MCF 10A (cell line): ENCODE measurements at places on chromosomes 1 and 21. TPM values are rescaled to one million over a fixed set of nuclear protein-coding genes. Genes with fewer than 3 reads are reported as not detected.

KPNA6 gene
- 86.9 and 109 TPM in 2 replicates for total RNA-seq

ACTL8 gene
- 0.23 TPM in 1 of 2 replicates, not detected in the other for total RNA-seq

PADI2 gene
- total RNA-seq: 0.16 and 0.20 TPM in 2 replicates

MEGF6 gene
- total RNA-seq: 12.9 and 14.3 TPM in 2 replicates

FCRL1 gene
- total RNA-seq: not detected in 2 replicates

AKNAD1 gene
- total RNA-seq: 6.1 and 7.2 TPM in 2 replicates

HTR6 gene
- total RNA-seq: not detected in 2 replicates

FH gene
- total RNA-seq: 136 and 215 TPM in 2 replicates

TIMM17A gene
- total RNA-seq: 157 and 171 TPM in 2 replicates

CFHR2 gene
- not detected in 2 replicates for total RNA-seq

DNA sequence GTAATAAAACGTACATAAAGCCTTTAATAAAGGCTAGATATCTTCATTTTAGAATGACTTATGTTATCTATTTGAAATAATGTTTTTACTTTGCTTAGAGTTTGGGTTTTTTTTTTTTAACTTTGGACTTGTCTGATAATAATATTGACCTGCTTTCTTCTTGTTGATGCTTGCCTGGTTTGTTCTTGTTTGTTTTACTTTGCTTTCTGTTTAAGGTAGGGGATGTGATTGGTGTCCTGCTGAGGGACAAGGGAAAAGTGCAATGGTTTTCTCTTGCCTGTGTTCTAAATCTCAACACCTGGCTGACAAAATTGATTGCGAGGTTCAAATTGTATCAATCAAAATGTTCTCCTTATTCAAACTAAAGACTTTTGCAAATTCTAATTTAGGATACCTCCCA lies 2.2 kb upstream of the FH start:
- H3K27me3 ChIP-seq: peaks cover 13% of the 10 kb centered on the region
- no peak overlapping the region for H3K4me3 ChIP-seq
- no peak overlapping the region for H3K27ac ChIP-seq
- DNase-seq: no peak

DNA sequence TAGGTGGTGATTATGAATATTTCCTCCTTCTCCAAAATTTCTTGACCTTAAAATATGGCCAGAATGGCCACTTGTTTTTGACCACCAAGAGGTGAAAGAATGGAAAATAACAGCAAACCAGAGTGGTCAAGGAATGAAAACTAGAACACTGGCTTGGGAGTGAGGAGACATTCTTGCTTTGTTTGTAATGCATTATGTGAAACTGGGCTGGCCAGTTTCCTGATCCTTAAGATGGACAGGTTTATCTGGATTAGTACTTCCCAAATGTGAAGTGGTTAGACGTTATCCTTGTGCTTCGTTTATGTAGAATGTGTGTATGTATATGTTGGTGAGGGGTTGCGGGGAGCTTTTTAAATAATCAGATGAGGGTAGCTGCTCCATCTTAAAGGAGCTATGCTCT lies 12.8 kb downstream of the PLA2G4A start:
- DNase-seq: no peak
- no peak overlapping the region for H3K4me3 ChIP-seq
- H3K36me3 ChIP-seq: no peaks in the 10 kb centered on the region
- H3K4me1 ChIP-seq: no peaks in the 10 kb centered on the region
- H3K27ac ChIP-seq: no peak overlapping the region

DNA sequence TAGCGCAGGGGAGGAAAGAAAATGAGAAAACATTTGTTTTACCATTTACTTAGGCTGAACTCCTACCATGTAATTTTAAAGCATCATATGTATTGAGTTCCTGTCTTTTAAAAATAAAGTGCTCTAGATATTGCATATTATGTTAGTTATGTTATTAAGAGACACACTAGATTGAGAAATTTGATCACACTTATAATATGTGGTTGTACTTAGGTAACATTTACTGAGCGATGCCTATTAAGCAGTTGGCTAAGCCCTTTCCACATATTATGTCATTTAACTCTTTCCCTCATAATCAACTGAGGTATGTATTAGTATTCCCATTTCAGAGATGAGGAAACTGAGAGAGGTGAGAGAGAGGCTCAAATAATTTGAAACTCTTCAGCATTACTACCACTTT lies 4.5 kb upstream of the LRRC8D start:
- peaks cover 13% of the 10 kb centered on the region for H3K4me1 ChIP-seq
- H3K36me3 ChIP-seq: no peaks in the 10 kb centered on the region
- no peak overlapping the region for H3K4me3 ChIP-seq
- no peak overlapping the region for H3K27ac ChIP-seq
- no peak for DNase-seq

GRCh38 chr1:153271711-153272110 lies 12.2 kb downstream of the LORICRIN start:
- H3K27me3 ChIP-seq: peaks cover 54% of the 10 kb centered on the region
- no peaks in the 10 kb centered on the region for H3K36me3 ChIP-seq
- H3K4me1 ChIP-seq: no peaks in the 10 kb centered on the region
- no peak for DNase-seq
- no peak overlapping the region for H3K27ac ChIP-seq

- H3K4me3 ChIP-seq: no peak overlapping the region
- H3K27ac ChIP-seq: no peak overlapping the region
- H3K27me3 ChIP-seq: no peaks in the 10 kb centered on the region
- H3K4me1 ChIP-seq: peaks cover 7% of the 10 kb centered on the region
- H3K36me3 ChIP-seq: no peaks in the 10 kb centered on the region
Observed at GRCh38 chr1:44609412-44609767, 64.9 kb downstream of the TMEM53 start.

DNA sequence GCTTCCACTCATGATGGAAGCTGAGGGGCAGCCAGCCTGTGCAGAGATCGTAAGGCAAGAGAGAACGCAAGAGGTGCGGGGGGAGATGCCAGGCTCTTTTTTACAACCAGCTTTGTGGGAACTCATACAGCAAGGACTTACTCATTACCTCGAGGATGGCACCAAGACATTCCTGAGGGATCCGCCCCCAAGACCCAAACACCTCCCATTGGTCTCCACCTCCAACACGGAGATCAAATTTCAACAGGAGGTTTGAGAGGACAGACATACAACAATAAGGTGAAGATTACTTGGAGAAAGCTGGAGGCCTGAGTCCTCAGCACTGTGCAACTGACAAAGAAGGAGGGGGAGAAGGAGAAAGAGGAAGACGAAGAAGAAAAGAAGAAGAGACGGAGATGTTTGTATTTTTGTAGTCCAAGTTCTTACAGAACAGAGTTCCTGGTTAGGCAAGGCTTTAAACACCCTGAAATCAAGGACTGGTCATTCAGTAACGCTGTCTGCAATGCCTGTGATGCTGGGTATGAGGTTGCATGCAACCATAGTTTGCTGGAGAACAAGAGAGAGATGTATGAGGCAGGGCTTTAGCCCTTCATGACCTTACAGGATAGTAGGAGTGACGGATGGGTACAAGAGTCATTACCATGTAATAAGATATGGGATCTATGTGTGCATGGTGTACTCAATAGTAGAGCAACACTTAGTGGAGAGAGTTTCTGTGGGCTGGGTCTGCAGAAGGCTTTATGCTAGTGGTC lies 19.7 kb upstream of the GALNT2 start:
- H3K27ac ChIP-seq: no peak overlapping the region
- peaks cover 17% of the 10 kb centered on the region for H3K27me3 ChIP-seq
- peaks cover 11% of the 10 kb centered on the region for H3K4me1 ChIP-seq
- peak; percentile 94 for DNase-seq

GRCh38 chr1:8860738-8861516 lies 17.6 kb downstream of the ENO1 start:
- H3K4me3 ChIP-seq: no peak overlapping the region
- no peak for DNase-seq
- H3K36me3 ChIP-seq: peaks cover 86% of the 10 kb centered on the region
- no peak overlapping the region for H3K27ac ChIP-seq

DNA sequence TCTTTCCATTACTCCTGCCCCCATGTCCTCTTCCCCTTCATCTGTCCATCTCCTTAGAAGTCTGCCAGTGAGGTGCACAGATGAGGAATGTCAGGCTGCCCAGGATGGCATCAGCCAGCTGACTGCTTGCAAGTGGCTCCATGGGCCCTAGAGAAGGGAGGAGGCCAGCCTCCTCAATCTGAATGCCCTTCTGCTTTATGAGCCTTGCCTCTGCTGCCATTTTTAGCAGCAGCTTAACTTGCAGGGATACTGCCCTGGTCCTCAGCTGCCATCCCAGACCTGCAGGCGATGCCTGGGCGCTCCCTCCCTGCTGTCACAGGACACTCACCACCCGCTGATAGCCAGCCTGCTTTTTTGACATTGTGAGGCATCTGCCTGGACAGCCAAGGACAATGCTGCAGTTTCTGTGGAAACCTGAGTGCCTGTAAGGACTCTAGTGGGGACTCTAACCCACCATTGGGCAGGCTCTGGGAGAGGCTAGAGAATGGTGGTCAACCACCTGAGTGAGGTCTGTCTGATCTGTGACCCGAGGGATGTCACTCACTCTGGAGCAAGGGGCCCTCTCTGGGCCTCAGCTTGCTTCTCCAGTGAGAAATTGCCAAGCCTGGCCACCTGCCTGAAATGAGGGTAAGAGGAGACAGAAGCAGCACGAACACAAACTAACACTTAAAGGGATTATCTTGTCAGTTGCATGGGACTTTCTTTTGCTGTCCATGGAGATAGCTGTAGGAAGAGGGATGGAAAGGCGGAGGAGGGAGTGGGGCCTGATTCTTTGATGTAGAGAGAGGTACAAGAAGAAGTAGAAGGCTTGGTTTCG lies 185.0 kb downstream of the MIS18A start:
- H3K4me1 ChIP-seq: peaks cover 5% of the 10 kb centered on the region
- no peak for DNase-seq
- no peak overlapping the region for H3K4me3 ChIP-seq
- no peaks in the 10 kb centered on the region for H3K36me3 ChIP-seq

DNA sequence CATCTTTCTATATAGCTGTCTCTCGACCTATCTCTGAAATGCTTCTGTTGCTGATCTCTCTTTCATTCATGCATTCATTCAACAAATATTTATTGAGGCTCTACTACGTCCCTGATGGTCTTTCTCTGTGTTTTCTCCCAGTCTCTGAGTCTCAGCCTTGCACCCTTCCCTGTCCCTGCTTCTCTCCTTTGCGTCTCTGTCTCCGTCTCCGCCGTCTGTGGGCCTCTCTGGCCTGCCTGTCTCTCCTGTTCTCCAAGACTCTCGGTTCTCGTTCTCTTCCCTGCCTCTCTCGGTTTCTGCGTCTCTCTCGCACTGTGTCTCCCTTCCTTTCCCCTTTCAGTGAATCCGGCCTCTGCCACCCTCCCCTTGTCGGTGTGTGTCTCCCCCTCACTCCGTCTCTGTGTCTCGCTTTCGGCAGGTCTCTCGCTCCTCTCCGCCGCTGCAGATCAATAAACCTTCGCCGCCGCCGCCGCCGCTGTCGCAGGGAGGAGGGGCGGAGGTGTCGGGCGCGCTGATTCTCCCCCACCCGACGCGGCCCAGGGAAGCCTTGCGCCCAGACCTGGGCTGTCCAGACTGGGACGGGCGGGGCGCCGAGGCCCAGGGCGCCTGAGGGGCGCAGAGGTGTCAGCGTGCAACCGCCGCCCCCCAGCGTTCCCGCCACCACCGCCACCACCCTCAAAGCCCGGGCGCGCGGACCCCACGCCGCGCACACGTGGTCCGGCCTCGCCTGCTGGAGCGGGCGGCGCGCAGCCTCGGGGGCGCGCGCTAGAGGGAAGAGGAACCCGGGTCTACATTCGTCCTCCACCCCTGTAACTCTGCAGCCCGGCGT lies 3.0 kb downstream of the EFNA3 start:
- H3K4me1 ChIP-seq: peaks cover 52% of the 10 kb centered on the region
- DNase-seq: no peak
- H3K27ac ChIP-seq: no peak overlapping the region

DNA sequence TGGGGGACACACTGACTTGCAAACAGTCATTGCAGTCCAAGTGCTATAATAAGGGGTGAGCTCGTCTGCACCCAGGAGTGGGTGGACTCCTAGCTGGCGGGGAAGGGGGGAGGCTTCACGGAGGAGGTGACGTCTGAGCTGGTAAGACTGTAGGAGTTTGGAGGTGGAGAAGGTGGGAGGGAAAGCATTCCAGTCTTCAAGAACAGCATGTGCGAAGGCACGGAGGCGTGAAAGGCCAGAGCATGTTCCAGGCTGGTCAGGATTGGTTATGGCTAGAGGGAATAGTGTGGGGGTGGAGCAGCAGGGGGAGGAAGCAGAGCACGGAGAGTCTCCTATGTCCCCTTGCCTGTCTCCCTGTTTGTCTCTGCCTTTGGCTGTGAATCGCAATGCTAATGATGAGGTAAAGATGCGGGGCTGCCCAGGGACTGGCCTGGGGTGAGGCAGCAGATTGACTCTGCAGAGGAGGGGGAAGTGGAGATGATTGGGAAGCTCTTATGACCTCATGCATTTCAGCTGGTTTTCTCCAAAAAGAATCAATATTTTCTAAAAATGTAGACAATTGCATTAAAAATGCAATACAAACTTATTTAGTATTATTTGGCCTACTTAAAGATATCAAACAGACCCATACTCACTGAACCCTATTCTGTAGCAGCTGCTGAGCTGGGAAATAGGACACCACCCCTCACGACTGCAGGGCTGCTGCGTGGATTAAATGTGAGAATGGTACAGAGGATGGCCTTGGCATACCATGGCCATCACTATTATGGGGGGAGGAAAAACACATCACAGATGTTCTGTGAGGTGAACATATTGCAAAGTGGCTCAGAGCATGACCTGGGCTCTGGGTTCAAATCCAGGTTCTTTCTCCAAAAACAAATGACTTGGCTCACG lies 2.6 kb upstream of the ZNF436 start:
- H3K27ac ChIP-seq: no peak overlapping the region
- peaks cover 11% of the 10 kb centered on the region for H3K36me3 ChIP-seq
- DNase-seq: no peak
- H3K4me3 ChIP-seq: peak overlapping the region; percentile 26

GRCh38 chr1:168190403-168190802 lies 11.6 kb downstream of the TIPRL start:
- H3K4me1 ChIP-seq: no peaks in the 10 kb centered on the region
- H3K27me3 ChIP-seq: no peaks in the 10 kb centered on the region

DNA sequence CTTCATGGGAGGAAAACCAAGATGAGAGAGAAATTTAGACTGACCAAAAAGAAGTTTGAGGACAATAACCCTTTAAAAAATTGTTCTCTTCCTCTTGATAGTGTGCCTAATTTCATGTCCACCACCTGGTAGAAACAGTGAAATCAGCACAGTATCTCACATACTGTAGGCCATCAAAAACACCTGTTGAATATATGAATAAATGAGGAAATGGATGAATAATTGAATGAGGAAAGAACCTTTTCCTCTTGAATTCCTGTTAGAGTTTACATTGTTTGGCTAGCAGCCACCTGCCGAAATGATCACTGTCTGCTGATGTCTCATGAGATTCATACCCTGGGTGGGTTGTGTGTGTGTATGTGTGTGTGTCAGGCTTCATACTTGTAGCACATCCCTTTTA lies 198.7 kb upstream of the PBX1 start:
- no peak overlapping the region for H3K27ac ChIP-seq
- H3K4me3 ChIP-seq: no peak overlapping the region
- no peaks in the 10 kb centered on the region for H3K4me1 ChIP-seq

- H3K4me3 ChIP-seq: no peak overlapping the region
- H3K4me1 ChIP-seq: peaks cover 22% of the 10 kb centered on the region
Observed at GRCh38 chr1:61181067-61182038, 99.0 kb downstream of the NFIA start.

DNA sequence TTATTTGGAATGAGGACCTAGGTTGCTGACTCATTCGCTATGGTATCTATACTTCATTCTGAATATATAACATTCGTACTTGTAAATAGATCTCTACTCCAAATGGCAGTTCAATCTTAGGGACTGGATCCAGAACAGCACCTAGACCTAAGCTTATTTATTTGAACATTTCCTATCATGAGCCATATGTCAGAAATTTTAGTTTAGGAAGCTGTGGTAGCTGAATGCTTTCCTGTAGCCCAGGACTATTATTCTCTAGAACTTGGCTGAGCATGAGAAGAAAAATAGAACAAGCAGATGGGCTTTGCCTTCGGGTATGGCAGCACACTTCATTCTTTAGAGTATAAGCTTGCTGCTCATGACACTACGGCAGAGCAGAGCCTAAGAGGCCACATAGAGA lies 1114.4 kb upstream of the B3GALT2 start:
- DNase-seq: no peak
- no peaks in the 10 kb centered on the region for H3K27me3 ChIP-seq
- H3K4me1 ChIP-seq: no peaks in the 10 kb centered on the region
